ENCODE measurements at places on chromosomes 3 and 15. TPM values are rescaled to one million over a fixed set of nuclear protein-coding genes. Genes with fewer than 3 reads are reported as not detected.

The GOLGA8N gene
- total RNA-seq = 5.2 TPM

The IREB2 gene
- 34.2 TPM for total RNA-seq

The GOLGA8G gene
- not detected for total RNA-seq

The AP2M1 gene
- 506 TPM for total RNA-seq

The ZNF80 gene
- not detected for total RNA-seq

Data from smooth muscle cell of trachea (primary cell).